ENCODE measurements at places on chromosomes 7 and 10.

DNA sequence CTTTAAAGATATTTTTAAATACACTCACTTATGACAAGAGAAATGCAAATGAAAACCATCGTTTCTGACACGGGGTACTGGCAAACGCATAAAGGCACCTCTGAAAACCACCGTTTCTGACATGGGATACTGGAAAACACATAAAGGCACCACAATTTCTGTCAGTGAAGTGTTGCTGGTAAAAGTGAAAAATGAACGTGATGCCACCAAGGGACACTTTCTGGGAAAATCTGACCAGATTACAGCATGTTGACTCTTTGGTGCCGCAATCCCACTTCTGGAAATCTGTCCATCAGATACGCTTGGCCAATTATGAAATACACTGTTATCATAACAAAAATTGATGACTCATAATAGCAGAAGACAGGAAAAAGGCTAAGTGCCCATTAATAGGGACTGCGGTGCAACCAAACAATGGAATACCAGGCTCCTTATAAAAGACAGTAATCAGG is 131.7 kb downstream of the ZMYND11 start:
- no peak for DNase-seq

DNA sequence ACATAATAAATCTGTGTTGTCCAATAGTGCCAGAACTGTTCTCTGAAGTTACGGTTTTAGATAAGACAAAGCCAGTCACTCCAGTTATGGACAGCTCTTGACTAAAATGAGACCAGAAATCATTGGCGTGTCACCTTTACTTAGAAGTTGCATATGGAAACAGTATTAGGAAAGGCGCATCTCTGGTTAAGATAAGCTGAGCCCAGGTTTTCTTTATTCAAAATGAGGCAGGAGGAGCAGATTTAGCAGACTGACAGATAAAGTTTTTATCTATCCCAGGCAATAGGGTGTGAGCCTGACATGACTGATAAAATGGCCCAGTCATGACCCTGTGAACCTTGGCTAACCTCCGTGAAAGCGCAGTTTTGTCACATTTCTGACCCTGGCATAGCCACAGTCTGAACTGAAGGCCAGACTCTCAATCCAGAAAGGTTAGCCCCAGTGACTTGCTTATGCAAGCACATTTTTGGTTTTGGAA is 4.2 kb downstream of the CYP26A1 start:
- no peak for DNase-seq

- DNase-seq, result no peak
Measured at GRCh38 chr7:19102884-19103283, 14.6 kb downstream of the TWIST1 start.

GRCh38 chr10:30834651-30835050 is 197.0 kb downstream of the ZNF438 start:
- DNase-seq, result no peak

- no peak for DNase-seq
Measured at GRCh38 chr10:71494980-71495381, 98.3 kb downstream of the CDH23 start.

GRCh38 chr7:139061416-139061815 is 25.6 kb upstream of the ZC3HAV1L start:
- no peak for DNase-seq

DNA sequence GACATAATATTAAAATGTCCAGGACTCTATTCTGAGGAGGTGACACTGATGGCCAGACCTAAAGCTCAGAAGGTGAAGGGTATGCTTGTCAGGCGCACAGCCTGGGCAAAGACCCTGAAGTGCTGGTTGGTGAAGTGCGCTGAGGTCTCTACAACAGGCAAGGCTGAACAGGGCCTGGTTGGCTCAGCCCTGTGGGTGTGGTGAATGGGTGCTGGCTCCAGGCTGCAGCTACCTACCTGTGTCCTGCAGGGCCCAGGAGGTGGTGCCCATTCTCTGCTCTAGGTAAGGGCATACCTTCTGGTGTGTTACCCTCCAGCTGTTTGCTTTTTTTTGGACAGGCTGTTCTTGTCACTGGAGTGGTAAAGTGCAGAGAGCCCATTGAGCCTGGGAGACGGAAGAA is 85.1 kb downstream of the RAMP3 start:
- DNase-seq, result no peak

GRCh38 chr7:145313551-145313950 is 477.7 kb upstream of the TPK1 start:
- DNase-seq, result no peak

GRCh38 chr7:71857338-71857737 is 554.8 kb downstream of the CALN1 start:
- no peak for DNase-seq

- DNase-seq, result no peak
Measured at GRCh38 chr7:36904802-36905201, 180.5 kb upstream of the AOAH start.

DNA sequence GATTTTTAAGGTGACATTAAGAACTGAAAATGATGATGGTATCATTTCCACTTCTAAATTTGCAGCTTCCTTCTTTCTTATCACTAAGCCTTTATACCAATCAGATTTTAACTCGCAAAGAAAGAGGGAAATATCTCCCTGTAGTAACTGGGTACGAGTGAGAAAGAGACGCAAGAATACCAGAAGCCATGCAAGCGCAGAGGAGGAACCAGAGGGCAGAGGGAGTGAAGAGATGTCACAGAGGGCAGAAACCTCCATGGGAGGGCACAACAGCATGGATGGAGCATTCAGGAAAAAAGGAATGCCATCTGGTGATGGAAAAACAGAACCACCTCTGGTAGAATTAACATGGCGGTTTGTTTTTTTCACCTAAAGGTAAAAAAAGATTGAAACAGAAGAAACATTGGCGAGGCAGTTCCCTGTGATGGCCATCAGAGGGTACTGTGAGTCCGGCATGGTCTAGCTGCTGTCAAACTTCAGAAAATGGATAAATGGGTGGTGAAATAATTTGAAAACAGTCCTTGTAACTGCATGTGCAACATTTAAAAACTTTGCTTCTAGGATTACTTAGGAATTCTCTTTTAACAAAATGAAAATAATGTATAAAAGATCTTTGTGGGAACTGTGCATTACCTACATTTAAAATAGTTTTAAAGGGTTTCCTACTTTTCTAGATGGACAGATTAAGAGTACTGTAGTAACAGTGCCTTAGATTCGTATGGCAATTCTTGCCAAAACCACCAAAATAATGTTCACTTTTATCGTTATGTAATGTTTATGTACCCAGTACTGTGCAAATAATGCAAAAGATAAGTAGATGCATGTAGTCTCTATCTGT is 91.8 kb downstream of the ARHGAP12 start:
- DNase-seq, result no peak

GRCh38 chr7:149071182-149071635 is 19.3 kb downstream of the ZNF786 start:
- DNase-seq, result no peak

GRCh38 chr10:76942628-76943416 is 694.8 kb downstream of the KCNMA1 start:
- no peak for DNase-seq

DNA sequence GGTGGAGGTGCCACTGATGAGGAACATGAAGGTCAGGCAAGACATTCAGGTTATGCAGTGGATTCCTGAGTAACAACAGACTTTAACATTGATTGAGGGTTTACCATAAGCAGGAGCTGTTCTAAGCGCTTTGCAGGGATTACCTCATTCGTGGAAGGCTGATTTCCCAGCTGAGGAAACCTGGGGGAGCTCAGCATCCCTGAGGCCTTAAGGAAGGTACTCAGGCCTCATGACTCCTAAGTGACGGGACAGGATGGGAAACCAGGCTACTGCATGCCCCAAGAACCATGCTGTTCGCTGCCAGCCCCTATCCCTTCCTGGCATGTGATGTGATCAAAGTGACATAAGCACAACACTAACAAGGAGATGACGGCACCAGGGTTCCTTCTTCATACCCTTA is 143.6 kb upstream of the NFE2L3 start:
- DNase-seq, result no peak

GRCh38 chr10:75187961-75188426 is 22.6 kb upstream of the VDAC2 start:
- peak; percentile 36 for DNase-seq

DNA sequence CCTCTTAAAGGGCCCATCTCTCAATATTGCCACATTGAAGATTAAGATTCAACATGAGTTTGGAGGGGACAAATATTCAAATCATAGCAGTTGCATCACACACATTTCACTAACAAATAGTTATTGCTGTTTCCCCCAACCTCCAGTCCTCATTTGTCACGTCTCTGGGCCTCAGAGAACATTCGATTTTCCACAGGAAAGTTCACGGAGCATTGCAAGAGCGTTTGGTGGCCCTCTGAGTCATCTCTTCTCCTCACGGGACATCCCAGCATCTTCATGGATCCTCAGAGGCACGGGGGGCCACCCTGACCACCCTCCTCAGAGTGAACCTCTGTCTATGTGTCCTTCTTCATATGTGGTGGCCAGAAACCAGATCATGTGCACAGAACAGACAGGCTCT is 50.3 kb upstream of the CHST15 start:
- no peak for DNase-seq

- DNase-seq, result no peak
Measured at GRCh38 chr10:125424191-125424847, 258.6 kb downstream of the TEX36 start.

Data from stimulated activated CD8-positive, alpha-beta memory T cell treated with anti-CD3 and anti-CD28 coated beads, Interleukin-4, amount 100 ng/mL, for 4 hours (primary cell).